ENCODE measurements at places on chromosomes 16 and 17.

DNA sequence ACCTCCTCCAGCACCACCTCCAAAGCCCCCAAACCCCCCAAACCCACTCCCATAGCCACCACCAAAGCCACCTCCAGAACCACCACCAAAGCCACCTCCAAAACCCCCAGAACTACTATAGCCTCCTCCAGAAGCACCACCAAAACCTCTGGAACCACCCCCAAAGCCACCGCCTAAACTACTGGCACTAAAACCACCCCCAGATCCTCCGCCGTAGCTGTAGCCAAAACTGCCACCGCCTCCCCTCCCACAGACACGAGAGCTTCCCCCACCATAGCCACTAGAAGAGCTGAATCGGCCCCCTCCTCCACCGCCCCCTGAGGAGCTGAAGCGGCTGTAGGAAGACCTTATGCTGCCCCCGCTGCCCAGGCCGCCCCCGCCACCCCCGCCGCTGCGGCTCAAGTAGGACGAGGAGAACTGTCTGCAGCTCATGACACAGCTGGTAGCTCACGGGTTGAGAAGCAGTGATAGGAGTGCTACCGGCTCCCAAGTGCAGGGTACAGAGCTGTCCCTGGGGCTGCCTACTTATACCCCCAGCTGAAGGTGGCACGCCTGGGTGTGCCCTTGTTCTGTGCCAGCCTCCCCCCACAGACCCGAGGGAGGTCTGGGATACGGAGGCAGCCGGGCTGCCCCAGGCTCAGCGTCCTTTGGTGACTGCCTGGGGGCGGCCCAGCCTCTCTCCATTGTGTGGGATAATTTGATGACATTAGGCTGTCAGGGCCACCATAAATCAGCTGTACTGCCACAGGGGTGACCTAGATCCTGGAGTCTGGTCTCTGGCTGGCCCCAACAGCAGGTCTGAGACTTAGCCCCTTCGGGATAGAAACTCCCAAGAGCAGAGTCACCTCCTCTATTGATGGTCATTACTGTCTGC is at the start of gene KRT9:
Gene KRT9 (minus strand): TSS at position 499 of the 874 bp plus-strand sequence. CDS start 67 bp downstream, at position 432.
- no peaks in the 10 kb centered on the region for H3K27me3 ChIP-seq
- no peak for DNase-seq
- H3K4me1 ChIP-seq: no peaks in the 10 kb centered on the region
- no peaks in the 10 kb centered on the region for H3K36me3 ChIP-seq

GRCh38 chr16:12360240-12360639 is 383.7 kb downstream of the SNX29 start:
- H3K36me3 ChIP-seq: peaks cover 4% of the 10 kb centered on the region
- no peak for DNase-seq
- H3K4me3 ChIP-seq: no peak overlapping the region

GRCh38 chr17:41977991-41978390 is 11.4 kb downstream of the CNP start:
- DNase-seq: no peak
- no peak overlapping the region for H3K4me3 ChIP-seq
- no peak overlapping the region for H3K27ac ChIP-seq
- H3K27me3 ChIP-seq: no peaks in the 10 kb centered on the region

GRCh38 chr17:47694581-47695428 is 844 bp downstream of the TBKBP1 start:
- peaks cover 10% of the 10 kb centered on the region for H3K4me1 ChIP-seq
- peak overlapping the region; percentile 99 for H3K4me3 ChIP-seq
- H3K36me3 ChIP-seq: no peaks in the 10 kb centered on the region
- no peaks in the 10 kb centered on the region for H3K27me3 ChIP-seq
- peak overlapping the region; percentile 91 for H3K27ac ChIP-seq

- DNase-seq: no peak
- H3K4me1 ChIP-seq: peaks cover 40% of the 10 kb centered on the region
- no peak overlapping the region for H3K4me3 ChIP-seq
- H3K36me3 ChIP-seq: no peaks in the 10 kb centered on the region
- H3K27ac ChIP-seq: peak overlapping the region; percentile 85
These were observed 50.2 kb downstream of the NKD1 start for GRCh38 chr16:50598256-50598894.

DNA sequence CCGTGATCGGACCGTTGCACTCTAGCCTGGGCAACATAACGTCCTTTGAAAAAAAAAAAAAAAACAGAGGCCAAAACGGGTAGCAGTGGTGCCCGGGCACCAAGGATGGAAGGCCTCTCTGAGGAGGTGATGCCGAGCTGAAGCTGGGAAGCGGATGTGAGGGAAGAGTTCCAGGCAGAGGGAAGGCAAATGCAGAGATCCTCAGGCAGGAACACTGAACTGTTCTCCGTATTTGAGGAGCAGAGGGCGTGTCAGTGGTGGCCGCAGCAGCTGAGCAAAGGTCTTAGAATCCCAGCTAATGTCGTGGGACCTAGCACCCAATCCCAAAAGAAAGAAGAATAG is 656 bp upstream of the KCTD13 start:
- H3K27me3 ChIP-seq: no peaks in the 10 kb centered on the region
- H3K36me3 ChIP-seq: peaks cover 9% of the 10 kb centered on the region
- H3K27ac ChIP-seq: peak overlapping the region; percentile 80

DNA sequence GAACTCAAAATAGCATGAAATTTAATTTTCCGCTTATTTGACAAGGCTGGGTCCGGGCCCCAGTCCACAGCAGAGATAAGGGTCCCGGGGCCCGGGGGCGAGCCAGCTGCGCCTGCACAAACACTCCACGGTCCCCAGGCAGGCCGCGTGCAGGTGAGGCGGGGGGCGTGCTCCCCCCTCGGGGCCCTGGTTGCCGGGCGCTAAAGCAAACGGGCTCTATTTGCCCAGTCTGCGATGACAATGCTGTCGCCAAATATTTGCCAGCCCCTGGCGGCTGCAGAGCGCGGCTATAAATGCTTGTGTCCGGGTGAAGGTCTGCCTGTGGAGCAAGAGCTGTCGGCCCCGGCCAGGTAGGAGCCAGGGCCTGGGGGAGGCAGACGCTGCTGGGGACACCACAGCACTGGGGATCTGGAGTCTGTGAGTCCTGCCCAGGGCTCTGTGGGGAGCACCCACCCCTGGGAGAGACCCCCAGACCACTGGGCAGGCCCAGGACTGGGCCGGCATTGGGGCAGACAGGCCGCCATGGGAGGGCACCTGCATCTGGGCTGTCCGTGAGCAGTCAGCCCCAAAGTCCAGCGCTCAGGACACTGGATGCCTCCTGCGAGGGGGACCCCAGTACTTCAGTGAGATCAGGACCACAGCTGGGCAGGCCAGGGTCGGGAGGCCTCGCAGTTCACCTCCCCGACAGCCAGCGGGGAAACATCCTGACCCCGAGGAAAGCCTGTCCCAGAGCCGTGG is at the start of gene PERCC1:
Gene PERCC1 (plus strand): TSS at position 320 of the 738 bp plus-strand sequence. CDS start 1,516 bp downstream, outside the sequence.
- H3K36me3 ChIP-seq: no peaks in the 10 kb centered on the region
- H3K4me1 ChIP-seq: no peaks in the 10 kb centered on the region
- no peak for DNase-seq

Measured in ascending aorta (tissue), 2 donors.